ENCODE measurements at places on chromosomes 16 and 17. TPM values are rescaled to one million over a fixed set of nuclear protein-coding genes. Genes with fewer than 3 reads are reported as not detected.
A peak's percentile ranks its signal among the peaks of the same experiment; 100 is the strongest.

- peak; percentile 83 for DNase-seq
Measured at GRCh38 chr16:27253526-27253930, 15.0 kb downstream of the NSMCE1 start.

GRCh38 chr16:78390092-78390491 is 290.6 kb downstream of the WWOX start:
- DNase-seq, result no peak

DNA sequence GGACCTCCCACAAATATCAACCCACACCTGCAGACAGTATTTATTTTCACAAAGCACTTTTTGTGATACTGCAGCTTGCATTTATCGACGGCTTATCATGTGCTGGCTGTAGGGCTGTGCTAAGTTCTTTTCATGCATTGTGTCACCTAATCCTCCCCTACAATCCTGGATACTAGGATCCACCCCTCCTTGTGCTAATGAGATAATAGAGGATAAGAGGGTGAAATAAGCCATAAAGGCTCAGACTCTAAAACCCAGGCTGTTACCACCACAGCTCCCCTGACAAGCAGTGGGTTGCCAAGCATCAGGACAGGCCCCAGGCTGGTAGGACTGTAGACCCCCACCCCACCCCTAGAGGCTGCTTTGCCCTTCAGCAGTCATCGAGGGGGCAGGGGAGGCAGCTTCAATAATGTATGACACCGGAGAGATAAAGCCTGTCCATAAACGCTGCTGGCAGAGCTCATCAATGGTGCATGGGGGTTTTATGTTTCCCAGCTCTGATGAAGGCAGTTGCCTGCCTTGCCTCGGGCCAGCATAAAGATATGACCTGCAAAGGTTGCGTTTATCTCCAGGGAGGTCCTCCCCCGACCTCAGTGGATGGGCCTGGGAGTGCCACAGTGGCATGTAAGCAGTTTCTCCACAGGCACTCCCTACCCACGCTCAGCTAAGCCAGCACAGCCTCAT is 73.9 kb upstream of the C16orf82 start:
- no peak for DNase-seq

GRCh38 chr17:80621335-80621996 is 76.8 kb downstream of the RPTOR start:
- no peak for DNase-seq

DNA sequence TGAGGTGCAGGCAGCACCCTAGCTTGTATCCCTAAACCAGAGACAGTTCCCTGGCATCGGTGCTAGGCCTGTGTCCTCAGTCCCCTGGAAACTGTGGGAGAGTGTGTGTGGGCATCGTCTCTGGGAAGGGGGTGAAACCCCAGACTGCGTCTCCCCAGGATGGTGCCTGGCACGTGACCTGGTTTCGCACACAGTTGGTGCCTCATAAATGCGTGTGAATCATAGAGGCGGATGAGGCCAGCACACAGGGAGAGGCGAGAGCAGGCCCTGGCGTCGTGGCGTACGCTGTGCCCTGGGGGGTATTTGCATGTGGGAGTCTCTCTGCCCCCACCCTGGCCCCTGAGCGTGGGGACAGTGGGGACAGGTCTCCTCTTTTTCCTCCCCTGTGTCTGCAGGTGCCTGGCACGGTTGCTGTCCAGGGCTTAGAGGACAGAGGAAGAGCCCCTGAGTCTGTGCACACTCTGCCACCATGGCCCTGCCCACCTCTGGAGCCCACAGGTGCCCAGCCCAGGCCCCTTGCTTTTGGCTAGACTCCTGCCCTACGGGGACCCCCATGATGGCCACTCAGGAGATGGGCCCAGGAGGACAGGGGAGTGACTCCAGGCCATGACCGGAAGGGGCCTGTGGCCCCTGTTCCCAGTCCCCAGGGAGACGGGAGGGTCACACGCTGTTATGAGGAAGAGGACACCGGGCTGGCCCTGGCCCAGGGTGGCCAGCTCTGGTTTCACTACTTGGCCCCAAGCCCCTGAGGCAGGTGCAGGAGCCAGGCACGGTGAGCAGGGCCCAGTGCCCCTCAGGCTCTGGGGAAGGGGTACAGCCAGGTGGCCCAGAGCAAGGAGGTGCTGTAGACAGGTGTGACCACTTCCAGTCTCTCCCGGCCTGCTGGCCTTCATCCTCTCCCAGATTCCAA is 1.3 kb upstream of the FSCN2 start:
- no peak for DNase-seq

DNA sequence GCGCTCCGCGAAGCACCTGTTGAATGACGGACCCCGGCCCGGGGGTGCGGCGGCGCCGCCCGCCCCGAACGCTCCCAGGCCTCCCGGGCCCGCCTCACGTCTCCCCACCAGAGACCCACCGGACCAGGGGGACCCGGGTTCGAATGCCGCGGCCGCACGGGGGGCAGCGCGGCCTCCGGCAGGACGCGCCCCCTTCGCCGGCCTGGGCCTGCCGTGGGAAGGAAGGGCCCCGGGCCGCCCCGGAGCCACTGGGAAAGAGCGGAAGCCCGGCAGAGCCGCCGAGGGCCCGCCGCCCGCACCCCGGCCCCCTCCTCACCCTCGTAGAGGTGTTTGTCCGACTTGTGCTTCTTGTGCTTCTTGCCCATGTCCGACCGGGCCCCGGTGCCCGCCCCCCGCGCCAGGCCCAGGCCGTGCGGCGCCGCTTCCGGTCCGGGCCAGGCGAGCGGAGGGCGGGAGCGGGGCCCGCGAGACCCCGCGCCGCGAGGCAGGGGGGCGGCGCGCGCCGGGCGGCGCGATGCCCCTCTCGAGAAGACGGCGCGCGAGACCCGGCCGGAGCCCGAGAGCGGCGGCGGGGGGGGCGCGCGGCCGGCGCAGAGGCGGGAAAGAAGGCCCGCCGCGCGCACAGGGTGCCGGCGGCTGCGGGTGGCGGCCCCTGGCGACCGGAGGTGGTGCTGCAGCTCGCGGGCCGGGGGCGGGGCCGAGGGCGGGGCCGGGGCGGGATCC is at the start of gene BRD7:
TSS of gene BRD7 (minus strand) at position 579 of the 723 bp plus-strand sequence. CDS start at position 365, 214 bp downstream.
- DNase-seq, result peak; percentile 28

DNA sequence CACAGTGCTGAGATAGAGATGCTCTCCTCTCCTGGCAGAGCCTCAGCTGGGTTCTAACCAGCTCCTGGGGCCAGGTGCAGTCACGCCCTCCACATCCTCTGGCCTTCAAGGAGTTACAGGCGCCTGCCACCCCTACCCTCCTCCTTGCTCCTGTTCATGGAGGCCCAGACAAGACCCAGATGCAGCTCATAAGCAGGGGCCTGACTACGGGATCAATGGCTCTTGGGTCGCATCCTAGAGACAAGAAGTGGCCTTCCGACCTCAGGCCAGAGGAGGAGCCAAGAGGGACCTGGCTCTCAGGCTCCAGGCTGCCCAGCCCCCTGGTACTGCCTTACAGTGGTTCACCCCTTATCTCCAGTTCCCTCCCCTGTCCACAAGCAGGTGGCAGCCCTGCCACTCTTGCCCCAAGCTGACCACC is 23.0 kb downstream of the ARHGAP27 start:
- DNase-seq, result no peak

GRCh38 chr17:68087851-68088250 is 52.3 kb downstream of the KPNA2 start:
- no peak for DNase-seq

- DNase-seq, result no peak
Measured at GRCh38 chr17:43900858-43901754, 6.2 kb downstream of the MPP2 start.

The TP53TG3C gene
- total RNA-seq, result not detected

The CCL8 gene
- not detected for total RNA-seq

The KANSL1 gene
- total RNA-seq, result 218 TPM

The PLEKHG4 gene
- total RNA-seq, result 13.3 TPM

The MRPS7 gene
- 83.6 TPM for total RNA-seq

Measured in fibroblast of the aortic adventitia (primary cell).